ENCODE measurements at places on chromosomes 16 and 17.

GRCh38 chr16:79211586-79211985 lies 389.0 kb downstream of the MAF start:
- DNase-seq, result no peak

- no peak for DNase-seq
These were observed 445 bp upstream of the CACNG5 start for GRCh38 chr17:66834426-66834918.

DNA sequence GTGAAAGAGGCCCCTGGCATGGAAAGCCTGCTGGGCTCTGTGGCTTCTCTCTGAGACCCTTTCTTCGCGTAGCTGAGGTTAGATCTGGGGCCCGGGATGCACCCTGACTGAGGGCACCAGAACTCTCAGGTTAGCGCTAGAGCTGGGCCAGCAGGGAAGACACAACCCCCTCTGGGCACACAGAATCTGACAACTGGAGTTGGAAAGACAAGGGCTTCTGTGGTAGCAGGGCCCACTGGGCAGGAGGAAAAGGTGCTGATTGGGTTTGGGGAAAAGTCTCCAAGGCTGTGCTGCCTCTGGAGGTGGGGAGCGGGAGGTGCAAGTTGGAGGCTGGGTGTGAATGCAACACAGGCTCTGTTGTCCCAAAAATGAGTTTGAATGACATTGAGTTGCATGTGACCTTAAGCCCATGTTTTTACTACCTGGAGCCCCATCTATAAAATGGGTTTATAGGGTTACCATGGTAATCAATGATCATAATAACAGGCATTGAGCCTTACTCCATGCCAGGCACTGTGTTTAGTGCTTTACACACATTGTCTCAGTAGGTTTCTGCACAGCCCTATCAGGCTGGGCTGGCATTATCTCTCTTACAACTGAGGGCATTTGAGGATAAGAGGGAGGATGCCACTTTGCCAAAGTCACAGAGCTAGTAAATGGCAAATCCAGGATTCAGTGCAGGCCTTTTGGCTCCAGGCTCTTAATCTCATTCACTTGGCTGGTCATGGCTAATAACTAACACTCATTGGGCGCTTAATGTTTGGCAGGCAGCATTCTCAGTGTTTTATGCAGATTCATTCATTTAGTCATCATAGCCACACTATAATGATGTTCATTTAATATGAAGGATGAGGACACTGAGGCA lies 9.5 kb upstream of the IGFBP4 start:
- no peak for DNase-seq

DNA sequence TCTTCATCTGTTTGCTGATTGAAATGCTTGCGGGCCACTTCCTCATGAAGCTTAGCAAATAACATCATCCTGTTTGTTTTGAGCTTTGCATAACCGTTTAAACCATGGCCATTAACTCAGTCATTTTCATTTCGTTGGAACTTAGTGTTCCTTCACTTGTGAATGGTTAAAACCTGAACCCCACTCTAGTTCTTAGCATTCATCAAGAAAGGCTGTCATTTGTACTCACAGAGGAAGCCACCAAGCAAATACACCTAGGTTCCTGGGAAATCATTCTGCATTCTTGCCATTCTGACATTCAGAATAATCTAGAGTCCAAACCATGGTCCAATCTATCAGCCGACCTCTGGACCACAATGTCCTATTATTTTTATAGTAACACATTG lies 8.4 kb upstream of the TAT start:
- no peak for DNase-seq

DNA sequence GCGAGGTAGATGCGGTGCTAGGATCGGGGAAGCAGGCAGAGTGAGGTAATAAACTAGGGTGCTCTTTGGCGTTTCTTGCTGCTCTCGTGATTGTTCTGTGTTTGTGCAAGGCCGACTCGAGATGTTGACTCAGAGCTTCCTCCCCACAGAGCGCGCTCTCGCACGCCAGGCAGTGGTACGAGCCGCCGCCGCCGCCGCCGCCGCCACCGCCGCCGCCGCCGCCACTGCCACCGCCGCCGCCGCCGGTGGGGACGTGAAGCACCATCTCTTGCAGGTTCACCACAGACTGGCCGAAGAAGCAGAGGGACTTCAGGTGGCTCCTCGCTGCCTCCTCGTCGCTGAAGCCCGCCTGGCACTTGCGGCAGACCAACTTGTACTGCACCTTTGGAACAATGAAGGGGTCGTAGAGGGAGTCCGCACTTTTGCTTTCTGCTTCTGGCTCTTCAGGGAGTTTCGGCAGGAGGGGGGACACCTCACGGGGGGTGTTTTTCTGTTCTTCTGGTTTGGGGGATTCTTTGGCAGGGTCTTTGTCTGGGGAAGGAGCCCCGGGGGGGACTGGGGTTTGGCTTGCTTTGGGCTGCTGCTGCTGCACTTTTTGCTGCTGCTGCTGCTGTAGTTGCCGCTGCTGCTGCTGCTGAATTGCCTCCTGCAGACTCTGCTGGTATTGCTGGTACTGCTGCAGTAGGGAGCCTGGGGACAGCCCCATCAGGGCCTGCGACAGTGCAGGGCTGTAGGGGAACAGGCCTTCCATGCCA lies 260.2 kb downstream of the ZFHX3 start:
- DNase-seq, result peak; percentile 74

DNA sequence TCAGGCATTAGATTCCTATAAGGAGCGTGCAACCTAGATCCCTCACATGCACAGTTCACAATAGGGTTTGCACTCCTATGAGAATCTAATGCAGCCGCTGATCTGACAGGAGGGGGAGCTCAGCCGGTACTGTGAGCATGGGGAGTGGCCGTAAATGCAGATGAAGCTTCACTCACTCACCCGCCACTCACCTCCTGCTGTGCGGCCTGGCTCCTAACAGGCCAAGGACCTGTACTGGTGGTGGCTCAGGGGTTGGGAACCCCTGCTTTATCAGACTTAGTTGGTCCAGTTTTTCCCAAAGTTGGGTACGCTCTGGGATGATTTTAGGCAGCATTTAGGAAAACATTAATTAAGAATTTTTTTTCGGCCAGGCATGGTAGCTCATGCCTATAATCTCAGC lies 103.8 kb downstream of the MARF1 start:
- no peak for DNase-seq

DNA sequence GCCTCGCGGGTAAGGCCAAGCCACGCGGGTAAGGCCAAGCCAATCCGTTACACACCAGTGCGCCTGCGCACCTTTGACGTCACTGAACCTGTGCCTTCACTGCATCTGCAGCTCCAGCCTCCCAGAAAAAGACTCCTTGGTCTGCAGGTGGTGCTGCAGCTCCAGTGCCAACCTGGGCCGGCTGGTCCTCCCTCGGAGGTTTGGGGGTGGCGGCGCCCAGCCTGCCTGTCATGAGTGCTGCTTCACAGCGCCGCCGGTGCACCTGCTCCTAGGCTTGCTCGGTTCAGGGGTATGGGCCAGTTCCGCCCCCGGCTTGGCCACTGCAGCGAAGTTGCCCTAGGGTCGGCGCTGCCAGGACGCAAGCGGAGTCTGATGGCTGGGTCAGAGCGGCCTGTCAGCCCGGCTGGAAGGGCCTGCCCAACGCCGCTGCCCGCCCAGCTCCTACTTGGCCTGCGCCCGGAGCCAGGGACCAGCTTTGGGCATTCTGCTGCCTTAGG lies 146.6 kb downstream of the USP22 start:
- DNase-seq, result peak; percentile 74

- no peak for DNase-seq
These were observed 17.6 kb downstream of the MAP1LC3B start for GRCh38 chr16:87409781-87410180.

DNA sequence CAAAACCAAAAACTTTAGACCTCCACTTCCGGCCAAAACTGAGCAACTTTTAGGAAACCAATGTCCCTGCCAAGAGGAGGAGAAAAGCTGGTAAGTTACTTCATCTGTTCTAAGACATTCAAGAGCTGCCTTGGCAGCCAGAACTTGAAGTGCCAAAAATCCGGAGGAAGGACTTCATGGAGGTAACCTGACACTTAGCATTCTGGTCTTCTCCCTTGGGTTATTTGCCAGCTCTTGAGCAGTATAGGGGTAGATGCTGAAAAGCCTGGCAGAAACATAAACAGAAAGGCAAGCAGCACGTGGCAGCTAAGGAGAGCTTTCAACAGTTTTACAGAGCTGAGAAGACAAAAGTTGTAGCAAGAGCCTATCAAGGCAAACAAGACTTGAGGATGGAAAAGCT lies 53.2 kb downstream of the CDYL2 start:
- DNase-seq, result no peak

DNA sequence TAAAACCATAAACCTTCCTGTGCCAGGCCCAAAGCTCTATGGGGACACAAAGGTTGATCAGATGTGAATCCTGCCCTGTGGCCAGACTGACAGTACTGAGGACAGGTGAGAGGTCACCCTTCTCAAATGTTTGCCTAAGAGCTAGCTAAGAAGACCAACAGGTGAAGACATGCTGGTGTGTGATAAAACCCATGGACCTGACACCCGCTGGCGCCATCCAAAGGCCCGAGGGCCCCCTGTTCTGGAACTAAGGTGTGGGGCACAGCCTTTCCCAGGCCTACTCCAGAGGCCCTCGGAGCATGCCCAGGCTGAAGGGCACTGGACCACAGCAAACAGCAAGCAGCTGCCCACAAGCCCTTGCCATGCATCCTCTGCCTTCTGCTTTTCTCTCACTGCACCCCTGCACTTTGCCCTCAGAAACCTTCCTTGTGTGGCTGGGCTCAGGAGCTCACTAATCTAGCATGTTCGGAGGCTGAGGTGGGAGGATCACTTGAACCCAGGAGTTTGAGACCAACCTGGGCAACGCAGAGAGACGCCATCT lies 5.2 kb upstream of the CDK3 start:
- DNase-seq, result no peak

- DNase-seq, result no peak
These were observed 7.8 kb downstream of the CSF3 start for GRCh38 chr17:40022961-40023541.
